NCI-H2081 (cell line): ENCODE measurements at places on chromosomes 6 and 20.

- no peak for DNase-seq
Measured at GRCh38 chr6:107557698-107558097, 67.8 kb downstream of the SOBP start.

DNA sequence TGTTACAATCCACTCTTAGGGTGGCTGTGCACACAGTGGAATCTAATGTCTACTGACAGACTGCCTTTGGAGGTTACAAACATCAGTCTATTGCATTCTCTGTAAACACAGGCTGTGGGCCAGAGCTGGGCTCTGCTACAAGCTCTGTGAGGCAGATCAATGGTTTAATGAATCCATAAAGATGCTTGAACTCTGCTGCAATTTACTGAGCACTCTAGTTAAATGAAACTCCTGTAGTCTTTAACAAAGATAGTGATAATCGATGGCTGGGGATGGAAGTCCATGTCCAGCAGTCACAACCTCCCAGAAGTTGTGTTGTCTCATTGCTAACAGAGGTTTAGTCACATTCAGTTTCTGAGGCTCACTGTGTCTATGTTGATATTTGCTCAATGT lies 50.5 kb downstream of the SOBP start:
- DNase-seq: no peak

- no peak for DNase-seq
Measured at GRCh38 chr6:110509617-110510241, 33.3 kb upstream of the SLC22A16 start.

GRCh38 chr6:68473433-68474210 lies 161.5 kb upstream of the ADGRB3 start:
- DNase-seq: no peak

GRCh38 chr20:11431621-11432020 lies 486.1 kb upstream of the BTBD3 start:
- DNase-seq: no peak
